ENCODE measurements at places on chromosomes 6 and 20.

DNA sequence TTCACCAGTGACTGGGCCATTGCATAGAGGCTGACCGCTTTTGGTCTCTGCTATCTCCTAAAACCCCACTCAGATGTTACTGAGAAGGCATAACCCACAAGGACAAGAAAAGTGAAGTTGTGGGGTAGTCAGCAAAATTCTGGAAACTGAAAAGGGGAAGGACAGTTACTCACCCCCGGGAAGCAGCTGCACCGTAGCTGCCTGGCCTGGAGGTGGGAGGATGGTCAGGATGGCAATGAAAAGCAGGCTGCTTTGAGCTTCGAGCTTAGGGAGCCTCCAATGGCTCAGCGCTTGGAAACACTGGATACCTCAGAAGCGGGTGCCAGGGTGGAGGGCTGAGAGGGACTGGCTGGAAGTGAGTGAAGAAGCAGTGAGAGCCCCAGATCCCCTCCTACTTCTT is 56.0 kb downstream of the KCNK5 start:
- no peak for DNase-seq

GRCh38 chr6:45956663-45957062 is 59.0 kb downstream of the CLIC5 start:
- no peak for DNase-seq

GRCh38 chr6:126773112-126773805 is 345.2 kb upstream of the RSPO3 start:
- DNase-seq, result no peak

- DNase-seq, result no peak
These were observed 21.2 kb downstream of the TFAP2A start for GRCh38 chr6:10393544-10394225.

DNA sequence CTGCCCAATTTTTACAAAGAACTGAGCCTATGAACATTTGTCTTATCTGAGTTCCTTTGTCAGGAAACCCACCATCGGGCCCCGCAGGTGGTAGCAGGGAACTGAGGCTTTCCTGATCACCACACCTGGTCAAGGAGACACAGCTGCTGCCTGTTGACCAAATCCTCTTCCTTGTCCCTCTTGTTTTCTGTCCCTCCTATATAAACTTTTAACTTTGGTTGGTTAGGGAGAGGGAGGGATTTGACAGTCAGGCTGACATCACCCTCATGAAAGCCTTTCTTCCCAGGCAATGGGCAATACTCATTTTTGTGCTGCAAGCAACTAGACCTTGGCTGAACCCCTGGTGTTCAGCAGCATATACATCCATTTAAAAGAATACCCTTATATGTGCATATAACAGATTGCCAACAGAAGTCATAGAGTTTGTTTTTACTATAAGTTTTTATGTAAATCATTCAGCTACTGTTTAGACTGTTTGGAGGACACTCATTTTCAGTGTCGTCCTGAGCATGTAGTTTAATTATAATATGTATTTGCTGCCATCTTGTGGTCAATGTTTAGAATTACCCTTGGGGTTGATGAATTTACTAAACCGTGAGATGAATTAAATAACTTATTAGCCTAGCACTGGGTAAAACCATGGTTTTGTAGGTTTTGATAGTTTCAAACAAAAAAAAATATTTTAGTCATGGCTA is 17.0 kb downstream of the CRISP1 start:
- no peak for DNase-seq

DNA sequence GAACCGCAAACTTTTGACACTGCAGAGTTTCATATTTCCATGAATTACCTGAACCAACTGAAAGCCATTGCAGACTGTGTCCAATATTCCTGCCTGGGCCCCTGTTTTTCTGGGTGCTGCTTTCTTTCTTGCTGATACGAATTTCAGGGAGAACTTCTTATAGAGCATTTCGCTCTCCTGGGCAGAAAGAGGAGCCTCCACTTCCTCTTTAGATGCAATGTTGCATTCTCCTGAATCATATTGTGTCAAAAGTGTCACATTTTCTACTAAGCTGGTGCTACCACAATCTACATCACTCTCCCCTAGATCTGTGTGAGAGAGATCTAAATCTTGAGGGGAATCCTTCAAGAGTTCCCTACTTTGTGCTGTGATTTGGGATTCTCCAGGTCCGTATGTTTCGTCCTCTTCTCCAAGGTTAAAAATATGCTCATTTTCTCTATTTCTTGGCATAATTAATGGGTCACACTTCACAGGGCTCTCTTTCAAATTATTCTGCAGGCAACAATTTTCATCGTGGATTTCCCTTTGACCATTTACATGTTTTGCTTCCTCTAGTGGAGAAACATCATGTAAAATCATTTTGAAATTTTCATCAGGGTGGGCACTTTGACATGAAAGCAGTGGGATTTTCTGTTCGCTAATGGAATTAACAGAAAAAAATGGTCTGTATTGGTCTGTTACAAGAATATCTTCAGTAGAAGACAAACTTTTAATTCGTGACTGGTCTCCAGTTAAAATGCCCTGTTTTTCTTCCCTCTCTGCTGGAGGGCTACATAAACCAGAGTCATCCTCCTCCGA is 102.3 kb downstream of the DST start:
- DNase-seq, result no peak

- DNase-seq, result no peak
These were observed 56.1 kb upstream of the PRND start for GRCh38 chr20:4665591-4665990.

DNA sequence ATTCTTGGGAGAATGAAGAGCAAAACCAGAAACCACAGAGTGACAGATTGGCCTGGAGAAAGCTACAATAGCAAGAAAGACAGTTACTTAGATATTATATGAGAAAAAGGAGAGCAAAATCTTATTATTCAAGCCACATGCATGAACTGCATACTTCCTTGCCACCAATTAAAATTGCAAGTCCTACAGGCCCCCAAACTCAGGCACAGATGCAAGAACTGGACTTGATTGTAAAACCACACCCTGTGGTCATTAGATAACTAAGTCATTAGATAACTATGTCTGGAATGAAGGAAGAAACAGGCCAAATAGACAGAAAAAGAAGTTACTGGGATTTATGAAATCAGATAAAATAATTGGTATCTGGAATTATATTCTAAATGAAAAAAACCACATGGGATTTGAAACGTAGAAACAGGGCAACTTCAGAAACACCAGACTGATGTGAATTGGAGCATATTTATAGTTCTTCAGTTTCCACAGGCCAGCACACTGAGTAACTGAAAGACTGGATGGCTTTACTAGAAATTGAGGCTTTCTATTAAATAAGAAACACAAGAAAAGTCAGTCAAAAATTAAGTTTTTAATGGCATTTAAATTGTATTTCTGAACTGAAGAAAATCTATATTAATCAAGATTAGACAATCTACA is 49.4 kb upstream of the CARMIL1 start:
- DNase-seq, result no peak

DNA sequence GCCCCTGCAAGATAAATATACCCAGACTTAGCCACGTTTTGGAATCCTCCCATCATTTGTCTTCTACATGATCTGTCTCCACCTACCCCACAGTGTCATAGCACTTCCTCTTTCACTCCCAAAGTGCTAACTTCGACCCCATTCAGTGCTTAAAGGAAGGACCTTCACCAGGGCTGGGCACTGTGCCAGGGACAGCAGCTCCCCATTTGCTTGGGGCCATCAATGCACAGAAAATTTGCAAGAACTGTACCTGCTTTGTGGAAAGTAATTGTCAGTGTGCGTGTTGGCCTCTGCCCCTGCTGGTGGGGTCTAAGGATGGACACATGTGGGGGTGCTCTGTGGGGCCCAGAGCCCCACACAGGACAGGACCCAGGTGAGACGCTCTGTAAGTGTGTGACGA is 5.2 kb upstream of the BPIFA2 start:
- DNase-seq, result no peak

DNA sequence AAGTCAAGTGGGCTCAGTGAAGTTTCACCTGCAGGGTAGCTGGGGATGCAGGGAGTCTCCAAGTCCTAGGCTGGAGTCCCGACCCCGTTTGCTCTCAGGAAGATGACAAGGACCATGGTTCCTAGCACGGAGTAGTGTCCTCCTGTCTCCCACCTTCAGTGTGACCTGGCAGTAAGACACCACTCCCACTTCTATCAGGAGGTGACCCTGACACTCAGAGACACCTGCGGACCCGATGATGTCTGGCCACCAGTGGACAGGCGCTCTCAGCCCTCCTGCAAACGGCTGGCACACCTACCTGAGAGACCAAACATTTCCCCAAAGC is 1.1 kb downstream of the SOD2 start:
- no peak for DNase-seq

- DNase-seq, result no peak
These were observed 119.1 kb upstream of the BMP5 start for GRCh38 chr6:55994531-55994930.

- DNase-seq, result no peak
These were observed 21.0 kb upstream of the PRELID3B start for GRCh38 chr20:59063358-59064213.

GRCh38 chr6:17392978-17393891 is at the start of gene CAP2:
Gene CAP2, plus strand, starts transcription at chr6:17393595. Its CDS starts 27,961 bp downstream, at chr6:17421556.
- no peak for DNase-seq

- DNase-seq, result no peak
These were observed 126.5 kb upstream of the CITED2 start for GRCh38 chr6:139500977-139501376.

GRCh38 chr20:11132819-11133415 is 459.1 kb upstream of the JAG1 start:
- no peak for DNase-seq

GRCh38 chr6:97626671-97627441 is 343.8 kb upstream of the MMS22L start:
- no peak for DNase-seq

GRCh38 chr6:88972504-88973423 is 9.3 kb upstream of the RNGTT start:
- DNase-seq, result no peak
